Stimulated activated CD8-positive, alpha-beta memory T cell treated with anti-CD3 and anti-CD28 coated beads, Interleukin-2, amount 100 ng/mL, for 1 hour (primary cell): ENCODE measurements at places on chromosomes 1 and 21.

DNA sequence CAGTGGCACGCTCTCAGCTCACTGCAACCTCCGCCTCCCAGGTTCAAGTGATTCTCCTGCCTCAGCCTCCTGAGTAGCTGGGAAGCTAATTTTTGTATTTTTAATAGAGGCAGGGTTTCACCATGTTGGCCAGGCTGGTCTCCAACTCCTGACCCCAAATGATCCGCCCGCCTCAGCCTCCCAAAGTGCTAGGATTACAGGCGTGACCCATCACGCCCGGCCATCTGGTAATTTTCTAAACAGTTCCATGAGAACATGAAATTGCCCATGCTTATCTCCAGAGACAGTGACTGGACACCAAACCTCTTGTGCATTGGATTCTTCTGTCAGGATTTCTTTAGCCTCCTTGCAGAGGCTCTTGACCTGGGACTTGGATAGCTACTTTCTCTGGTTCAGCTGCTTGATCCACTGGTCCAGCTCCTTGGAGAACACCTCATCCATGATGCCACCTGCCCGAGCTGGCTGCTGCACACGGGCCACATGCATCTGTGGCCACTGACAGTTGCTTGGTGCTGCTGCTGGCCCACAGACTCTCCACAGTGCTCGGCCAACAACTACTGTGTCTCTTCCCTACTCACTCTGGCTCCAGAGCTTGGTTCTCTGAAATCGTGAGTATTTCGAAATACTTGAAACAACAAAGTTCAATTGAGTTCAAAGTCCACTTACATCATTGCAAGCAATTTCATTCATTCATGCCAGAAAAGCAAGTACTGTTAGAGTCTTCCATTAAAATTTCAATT lies 40.0 kb upstream of the CTPS1 start:
- DNase-seq = no peak

DNA sequence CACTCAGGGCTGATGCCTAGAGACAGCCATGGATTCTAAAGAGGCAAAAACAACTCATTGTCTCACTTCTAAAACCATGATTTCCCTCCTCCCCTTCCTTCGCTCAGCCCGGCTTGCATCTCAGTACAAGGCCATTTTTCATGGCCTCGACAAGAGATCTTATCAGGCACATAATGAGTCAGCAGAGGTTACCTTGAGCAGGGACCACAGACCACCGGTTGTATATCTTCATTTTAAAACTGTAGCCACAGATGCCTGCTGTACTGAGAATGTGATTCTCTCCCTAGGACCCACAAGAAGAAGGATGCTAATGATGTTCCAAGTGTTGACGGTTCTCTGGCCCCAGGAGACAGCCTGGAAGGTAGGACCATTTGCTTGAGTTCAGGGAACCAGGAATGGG lies 331.9 kb downstream of the AJAP1 start:
- no peak for DNase-seq

DNA sequence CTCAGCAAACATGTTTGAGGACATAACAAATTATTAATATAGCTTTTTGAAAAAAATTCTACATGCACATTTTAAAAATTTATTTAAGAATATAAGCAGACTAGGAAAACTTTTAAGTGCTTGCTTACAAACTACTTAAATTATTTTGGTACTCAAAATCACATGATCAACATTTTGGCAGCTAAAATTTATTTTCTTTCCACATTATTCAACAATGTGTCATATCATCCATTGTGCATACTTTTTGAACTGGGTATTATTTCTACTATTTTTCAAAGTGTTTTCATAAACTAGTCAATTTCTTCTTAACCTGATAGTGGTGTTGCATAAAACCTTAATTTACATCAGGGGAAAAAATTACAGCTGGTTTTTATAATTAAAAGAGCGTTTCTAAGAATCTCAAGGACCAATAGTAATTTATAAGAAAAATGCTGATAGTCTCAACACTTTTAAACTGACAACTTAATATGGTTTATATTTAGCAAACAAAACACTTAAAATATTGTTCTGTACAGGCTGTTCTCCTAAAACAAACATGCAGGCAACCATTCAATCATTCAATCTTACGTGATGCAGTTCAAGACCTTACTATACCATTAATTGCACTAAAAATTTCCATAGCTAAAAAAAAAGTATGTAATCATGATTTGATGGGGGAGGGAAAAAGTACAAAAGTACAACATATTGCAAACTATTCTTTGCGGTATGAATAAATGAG lies 105.0 kb downstream of the GPATCH2 start:
- no peak for DNase-seq

GRCh38 chr1:184545601-184546000 lies 158.8 kb downstream of the C1orf21 start:
- no peak for DNase-seq

DNA sequence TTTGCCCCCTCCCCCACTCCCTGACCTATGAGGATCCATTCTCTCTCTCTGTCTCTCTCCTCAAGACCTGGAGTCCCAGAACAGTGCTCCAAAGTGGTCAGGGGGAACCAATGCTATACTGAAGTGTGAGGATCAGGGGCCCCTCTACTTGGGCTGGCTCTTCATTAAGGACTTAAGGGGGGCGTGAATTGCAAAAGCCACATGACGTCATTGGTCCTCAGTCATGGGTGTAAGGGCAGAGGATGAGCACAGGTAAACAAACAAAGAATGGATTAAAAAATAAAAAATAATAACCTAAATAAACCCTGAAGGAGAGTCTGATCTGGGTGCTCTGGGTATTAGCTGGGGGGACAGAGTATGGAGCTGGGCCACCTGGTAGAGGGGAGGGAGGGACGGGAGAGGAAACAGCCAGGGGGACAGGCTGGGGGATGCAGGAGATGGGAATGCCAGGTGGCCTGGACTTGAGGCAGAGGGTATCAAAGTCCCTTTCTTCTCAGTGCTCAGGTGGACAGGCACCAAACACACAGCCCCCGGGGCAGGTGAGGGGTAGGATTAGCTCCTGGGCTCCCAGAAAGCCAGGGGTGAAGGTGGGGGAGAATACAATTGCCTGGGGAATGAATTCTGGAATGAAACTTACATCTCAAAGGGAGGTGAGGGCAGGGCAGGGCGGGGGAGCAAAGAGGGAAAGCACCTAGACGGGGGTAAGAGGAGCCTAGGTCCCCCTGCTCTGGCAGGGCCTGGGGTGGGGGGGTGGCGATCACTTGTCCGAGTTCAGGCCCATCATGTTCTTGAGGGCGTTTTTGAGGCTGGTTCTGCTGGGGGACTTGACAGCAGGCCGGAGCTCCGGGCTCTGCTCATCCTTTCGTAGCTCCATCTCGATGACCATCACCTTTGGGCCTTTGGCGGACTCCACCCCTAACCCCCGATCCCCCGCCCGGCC lies 4.6 kb downstream of the MPZ start:
- no peak for DNase-seq

- no peak for DNase-seq
Observed at GRCh38 chr21:40646651-40647050, 200.3 kb downstream of the DSCAM start.

DNA sequence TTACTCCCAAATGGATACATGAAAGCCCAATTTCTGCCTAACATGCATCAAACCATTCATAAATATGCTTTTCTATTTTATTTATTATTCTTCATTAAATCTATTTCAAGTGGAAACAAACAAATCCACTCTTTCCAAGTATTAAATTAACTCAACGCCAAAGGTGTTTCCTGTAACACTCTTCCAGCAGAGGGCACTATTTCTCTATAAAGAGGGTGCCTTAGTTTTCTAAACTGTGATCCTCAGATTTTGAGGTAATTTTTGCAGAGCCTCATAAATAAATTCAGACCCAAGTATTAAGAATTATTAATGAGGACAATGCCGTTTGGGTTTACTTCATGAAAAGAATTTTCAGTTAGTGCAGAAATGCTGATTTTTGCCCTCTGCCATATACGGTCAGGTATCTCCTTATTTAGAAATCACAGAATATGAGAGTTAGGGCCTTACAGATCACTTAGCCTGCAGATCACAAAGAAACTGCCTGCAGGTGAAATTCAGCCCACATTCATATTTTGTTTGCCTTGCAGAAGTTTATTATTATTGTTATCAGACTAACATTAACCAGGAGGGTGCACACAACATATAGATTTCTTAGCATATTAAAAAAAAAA lies 40.1 kb upstream of the MYSM1 start:
- DNase-seq = no peak

DNA sequence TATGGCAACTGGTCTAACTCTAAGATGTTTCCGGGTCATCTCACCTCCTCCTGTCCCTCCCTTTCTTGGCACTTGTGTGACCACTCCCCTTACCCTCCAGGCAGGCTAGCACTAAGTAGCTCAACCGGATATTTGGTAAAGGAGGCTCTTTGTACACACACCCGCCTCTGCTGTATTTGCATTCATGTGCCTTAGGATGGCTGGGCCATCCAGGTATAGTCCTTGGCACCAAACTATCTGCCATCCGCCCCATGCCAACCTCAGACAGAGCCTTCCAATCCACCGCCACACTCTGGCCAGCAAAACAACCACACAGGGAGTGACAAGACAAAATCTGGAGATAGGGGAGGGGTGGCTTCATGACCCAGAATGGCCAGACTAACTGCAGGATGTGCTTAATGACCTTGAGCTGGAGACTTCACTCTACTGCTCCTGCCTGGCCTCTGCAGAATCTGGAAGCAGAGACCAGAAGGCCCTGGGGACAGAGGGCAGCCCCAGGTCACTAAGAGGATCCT lies 59.5 kb downstream of the CDK18 start:
- DNase-seq = no peak

GRCh38 chr21:36478941-36479340 lies 981 bp downstream of the CLDN14 start:
- no peak for DNase-seq
